ENCODE measurements at places on chromosomes 16 and 17. TPM values are rescaled to one million over a fixed set of nuclear protein-coding genes. Genes with fewer than 3 reads are reported as not detected.

DNA sequence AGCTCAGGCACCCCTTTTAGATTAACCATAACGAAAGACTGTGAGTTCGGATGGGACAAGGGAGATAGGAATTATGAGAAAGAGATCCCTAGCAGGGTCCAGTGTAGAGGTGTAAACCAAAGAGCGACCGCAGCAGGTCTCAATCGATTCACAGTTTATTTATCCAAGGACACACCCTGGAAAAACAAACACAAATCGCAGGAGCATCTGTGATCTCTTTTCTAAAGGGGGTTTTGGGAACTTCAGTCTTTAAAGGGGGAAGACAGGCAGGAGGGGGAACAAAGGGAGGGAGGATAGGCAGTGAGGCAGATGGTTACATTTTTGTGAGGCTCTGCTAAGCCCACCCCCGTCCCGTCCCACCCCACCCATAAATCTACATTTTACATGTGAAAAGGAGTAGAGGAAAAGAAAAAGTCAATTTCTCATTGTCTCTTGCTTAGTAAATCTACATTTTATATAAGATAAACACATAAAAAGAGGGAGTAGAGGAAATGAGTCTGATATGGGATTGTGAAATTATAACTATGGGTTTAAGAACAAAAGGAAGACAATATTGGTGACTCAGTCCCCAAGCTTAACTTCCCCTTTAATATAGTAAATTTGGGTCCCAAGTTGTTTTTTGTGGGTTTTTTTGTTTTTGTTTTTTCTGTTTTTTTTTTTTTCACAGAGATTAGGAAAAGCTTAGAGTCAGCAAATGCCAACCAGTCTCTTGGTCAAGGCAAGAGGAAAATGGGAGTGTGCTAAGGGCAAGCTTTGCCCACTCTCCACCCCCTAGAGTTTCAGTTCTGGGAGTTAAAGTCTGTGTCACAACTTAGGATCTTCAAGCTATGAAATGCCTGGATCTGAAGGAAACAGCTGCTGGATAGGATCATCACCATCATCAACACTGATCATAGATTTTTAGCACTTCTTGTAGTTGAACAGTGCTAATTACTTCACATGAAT, 160.9 kb upstream of the CDH5 start:
- DNase-seq: no peak

DNA sequence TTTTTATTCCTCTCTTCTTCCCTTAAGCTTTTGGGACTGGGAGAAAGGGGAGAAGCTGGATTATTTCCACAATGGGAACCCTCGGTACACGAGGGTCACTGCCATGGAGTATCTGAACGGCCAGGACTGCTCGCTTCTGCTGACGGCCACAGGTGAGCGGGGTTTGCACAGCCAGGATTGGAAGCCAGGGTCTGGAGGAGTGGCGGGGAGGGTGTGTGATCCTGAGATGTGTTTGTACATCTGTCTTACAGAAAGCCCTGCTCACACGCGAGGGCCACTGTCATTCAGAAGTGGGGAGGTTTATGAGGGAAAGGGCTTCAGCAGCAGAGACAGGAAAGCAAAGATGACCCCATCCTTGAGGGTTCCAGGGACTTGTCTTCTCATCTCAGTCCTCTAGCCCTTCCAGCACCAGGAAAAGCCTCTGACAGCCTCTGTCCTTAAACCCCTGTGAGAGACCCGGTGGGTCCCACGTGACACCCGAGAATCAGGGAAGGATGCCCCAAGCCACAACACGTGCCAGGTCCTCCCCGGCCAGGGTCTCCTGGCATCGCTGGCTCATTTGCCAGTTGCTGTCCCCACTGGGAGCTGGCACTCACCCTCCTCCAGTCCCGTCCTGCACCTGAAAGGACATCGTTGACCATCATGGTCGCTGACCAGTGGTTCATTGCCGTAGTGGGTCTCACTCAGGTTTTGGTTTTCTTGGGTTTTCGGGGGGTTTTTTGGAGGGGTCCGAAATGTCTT, 44.3 kb upstream of the CHMP6 start:
- DNase-seq: peak; percentile 4

WNT9B gene
- 0.87 TPM for total RNA-seq

MXRA7 gene
- 53.7 TPM for total RNA-seq

GRCh38 chr16:20744922-20745440, 3.4 kb upstream of the THUMPD1 start:
- no peak for DNase-seq

DNA sequence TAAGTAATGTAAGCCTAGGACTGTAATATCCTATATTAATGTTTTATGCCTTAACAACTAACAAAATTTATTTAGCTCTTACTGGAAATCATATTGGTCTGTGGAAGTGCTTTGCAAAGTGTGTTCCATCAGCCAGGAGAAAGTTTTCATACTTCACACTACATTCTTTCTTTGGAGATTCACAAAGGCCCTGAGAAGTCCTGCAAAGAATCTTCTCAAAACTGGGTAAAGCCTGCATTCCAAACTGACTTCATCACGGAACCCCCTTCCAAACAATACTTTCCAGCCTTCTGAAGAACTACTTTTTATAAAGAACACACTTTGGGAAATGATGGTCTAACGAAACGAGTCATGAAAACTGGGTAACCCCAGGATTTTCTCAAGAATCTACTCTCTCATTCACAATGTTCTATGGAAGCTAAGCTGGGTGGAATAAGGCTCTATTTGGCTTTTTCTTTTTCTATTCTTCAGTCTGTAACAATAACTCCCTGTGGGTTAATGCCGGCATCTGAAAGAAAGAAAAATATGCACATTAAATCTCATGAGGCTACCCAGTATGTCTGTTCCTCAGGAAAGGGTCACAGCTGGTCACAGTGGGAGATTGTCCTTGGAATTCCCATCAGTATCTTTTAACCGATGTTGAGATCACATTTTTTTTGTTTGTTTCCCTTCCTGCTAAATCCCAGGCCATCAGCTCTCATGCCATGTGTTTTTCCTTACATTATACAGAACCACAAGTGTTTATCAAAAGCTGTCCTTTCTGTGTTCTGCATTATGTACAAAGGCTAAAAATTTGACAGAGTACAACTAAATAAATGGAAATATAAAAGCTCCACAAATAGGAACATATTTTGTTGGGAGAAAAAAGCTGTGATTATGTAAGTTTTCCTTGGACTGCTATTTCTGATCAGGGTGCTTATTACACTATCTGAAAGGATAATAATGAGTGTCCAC, 12.8 kb upstream of the AKAP1 start:
- DNase-seq: no peak

GRCh38 chr17:59853168-59853918, 39.4 kb downstream of the TUBD1 start:
- peak; percentile 56 for DNase-seq

GRCh38 chr17:42603318-42603717, 5.9 kb downstream of the RETREG3 start:
- DNase-seq: no peak

- DNase-seq: no peak
These were observed 161.7 kb upstream of the CDH5 start for GRCh38 chr16:66204756-66205155.

C1QTNF8 gene
- total RNA-seq: 0.13 TPM

GRCh38 chr17:6913608-6914443, 82.0 kb upstream of the ALOX12 start:
- DNase-seq: peak; percentile 85

DNA sequence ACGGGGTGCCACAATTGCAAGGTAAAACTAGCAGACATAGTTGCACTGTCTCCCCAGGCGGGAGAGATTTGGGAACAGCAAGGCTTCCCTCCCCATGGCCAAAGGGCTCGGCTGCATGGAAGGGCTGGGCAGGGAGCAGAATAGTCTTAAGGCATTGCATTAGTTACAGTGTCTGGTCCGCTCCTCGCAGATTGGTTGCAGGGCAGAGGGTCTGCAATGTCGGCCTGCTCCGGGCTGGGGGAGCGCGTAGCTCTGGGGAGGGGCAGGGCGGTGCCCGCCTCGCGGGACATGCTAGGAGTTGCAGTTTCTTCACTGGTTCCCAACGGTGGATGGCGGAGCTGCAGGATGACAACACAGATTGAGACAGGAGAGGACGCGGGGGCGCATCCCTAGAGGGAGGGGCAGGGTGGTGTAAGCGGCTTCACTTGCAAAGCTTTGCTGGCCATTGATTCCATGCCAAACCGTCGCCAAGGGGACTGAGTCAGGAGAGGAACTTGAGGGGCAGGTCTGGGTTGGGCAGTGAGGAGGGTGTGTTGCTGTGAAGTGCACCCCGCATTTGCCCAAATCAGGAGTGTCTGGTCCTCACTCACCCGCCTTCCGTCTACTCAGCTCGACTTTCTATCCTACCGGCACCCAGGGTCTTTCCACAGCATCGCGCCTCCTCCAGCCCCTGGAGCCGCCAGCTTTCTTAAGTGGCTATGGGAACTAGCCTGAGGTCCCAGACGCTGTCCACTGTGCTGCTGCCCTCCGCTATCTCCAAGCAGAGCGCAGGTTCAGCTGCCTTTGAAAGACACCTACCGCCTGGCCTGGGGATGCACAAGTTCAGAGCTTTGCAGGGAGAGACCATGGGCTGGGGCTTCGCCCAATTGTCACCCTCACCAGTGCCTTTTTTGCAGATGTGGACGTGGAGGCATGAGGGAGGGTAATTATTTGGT, 1748.9 kb downstream of the TP53TG3F start:
- DNase-seq: no peak

GRCh38 chr17:41347869-41348760, 2.5 kb downstream of the KRT33A start:
- no peak for DNase-seq

- DNase-seq: no peak
These were observed 4.0 kb downstream of the RSPRY1 start for GRCh38 chr16:57190136-57190535.

- DNase-seq: no peak
These were observed 301.2 kb downstream of the SEC14L1 start for GRCh38 chr17:77441940-77442339.

GRCh38 chr16:12366313-12366712, 389.8 kb downstream of the SNX29 start:
- no peak for DNase-seq

GRCh38 chr16:84599521-84600202, 18.2 kb downstream of the COTL1 start:
- DNase-seq: peak; percentile 74

DNA sequence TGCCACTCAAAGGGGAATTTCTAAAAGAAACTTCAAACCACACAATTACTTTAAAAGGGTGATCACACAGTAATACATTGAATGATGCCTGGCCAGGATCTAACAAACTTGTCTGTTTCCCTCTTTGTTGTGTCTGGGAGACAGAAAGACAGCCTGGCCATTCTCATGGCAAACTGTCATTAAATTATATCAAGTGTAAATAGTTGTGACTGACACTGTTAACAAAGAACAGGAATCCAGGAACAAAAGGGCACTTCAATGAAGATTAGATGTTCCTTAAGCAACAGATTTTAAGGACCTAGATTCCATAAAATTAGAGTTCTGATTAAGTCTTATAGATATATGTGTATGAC, 383.6 kb downstream of the KCNJ2 start:
- DNase-seq: no peak

DNA sequence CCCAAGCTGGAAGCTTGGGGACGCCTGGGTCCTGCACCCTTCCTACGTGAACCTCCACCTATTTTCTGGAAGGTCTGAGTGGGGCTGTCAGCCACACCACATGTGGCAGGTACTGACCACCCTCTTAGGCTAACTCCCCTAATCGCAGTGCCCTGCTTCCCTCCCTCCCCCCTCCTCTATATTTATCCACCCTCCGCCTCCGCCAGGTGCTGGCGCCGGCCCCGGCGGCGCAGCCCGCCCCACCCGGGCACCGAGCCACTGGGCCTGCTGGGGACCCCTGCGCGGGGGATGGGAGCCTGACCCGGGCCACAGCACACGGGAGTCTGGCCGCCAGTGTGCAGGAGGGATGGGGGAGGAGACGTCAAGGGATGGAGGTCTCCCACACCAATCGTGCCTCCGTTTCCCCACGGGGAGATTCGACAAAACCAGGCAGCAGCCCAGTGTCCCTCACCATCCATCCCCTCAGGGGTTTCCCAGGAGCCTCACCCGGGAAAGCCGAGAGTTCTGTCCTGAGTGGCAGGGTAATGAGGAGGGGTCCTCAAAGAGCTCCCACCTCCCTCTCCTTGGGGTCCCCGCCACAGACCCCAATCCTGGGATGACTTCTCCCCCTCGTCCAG, 1.3 kb downstream of the PLEKHH3 start:
- no peak for DNase-seq

DNA sequence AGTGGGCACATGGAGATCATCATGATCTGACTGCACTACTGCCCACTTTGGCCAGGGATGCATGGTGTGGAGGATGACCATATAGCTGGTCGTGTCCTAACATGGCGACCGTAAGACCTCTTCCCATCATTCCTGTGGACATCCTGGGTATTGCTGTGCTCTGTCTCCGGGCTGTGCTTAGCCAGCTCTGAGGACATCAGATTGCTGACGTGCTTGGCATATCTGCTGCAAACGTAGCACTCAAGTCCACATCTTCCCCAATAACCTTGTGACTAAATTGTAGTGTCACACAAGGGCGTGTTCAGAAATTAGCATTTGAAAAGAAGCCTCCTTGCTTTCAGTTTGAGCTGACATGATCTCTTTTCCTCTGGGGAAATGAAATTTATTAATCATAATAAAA, 373.2 kb downstream of the RBFOX1 start:
- no peak for DNase-seq

DNA sequence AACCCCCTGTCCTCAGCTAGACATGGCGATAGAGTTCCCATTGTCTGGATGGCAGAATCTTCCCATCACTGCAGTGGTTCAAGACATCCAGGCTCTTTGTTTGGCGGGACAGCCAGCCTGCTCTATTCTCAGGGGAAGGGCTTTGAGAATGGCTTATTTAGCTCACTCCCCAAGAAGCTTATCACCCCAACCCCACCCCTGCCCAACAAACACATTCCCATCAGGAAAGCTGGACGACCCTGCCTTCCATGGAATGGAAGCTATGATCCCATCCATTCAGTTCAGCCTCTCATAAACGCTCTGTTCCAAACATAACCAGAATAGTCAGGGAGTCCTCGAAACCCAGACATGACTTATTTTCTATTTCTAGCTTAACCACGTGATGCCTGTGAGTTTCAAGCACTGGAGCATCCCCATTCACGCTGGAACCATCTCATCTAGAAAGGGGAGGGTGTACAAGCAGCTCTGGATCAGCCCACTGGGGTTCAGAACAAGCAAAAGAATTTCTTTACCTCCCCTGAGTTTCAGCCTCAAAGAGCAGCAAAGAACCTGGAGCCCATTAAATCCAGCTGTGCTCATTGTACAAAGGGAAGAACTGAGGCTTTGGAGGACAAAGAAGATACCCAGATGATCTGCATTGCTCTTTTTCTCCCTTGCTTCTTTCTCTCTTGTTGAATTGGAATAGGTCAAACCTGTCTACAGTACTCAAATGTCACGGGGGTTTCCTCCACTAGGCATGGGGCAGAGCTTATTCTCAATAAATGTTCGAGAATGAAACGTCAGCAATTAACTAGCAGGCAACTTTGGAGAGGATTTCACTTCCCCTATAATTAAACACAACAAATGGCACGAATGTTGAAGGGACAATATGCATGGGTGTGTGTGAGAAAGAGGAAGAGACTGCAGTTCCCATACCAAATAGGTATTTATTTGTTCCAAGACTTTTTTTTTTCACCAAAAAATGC, 93.1 kb downstream of the XYLT1 start:
- DNase-seq: no peak

SLC16A11 gene
- total RNA-seq: 0.48 TPM

GRCh38 chr17:72030067-72030899, 90.5 kb upstream of the SOX9 start:
- peak; percentile 82 for DNase-seq
